Lower leg skin (tissue), 4 donors: ENCODE measurements at places on chromosomes 12 and 14.

- DNase-seq = no peak
Observed at GRCh38 chr12:109927622-109928021, 27.5 kb downstream of the TCHP start.

DNA sequence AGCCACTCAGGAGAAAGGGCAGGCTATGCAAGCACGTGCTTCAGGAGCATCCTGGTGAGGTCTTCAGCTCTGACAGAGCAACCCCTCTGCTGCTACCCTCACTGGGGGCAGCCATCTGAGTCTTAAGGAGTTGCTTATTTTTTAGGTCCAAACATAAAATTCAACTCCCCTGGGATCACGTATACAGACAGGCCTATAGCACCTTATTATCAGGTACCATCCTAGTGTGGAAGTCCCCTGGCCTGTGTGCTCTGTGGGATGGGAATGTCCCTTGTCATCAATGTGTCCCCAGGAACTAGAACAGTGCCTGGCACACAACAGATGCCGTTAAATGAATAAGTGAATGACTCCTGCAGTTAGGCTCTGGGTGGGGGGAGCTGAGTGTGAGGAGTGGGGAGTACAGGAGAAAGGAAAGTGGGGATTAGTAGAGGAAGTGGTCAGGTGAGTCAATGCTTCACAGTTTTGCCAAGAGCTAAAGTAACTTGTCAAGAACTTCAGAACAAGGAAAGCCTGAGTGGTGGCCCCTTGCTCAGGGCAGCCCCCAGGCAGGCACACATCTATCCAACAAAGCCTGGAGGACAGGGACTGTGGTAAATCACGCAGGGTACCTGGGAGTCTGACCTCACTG lies 33.5 kb downstream of the DAD1 start:
- DNase-seq = no peak

DNA sequence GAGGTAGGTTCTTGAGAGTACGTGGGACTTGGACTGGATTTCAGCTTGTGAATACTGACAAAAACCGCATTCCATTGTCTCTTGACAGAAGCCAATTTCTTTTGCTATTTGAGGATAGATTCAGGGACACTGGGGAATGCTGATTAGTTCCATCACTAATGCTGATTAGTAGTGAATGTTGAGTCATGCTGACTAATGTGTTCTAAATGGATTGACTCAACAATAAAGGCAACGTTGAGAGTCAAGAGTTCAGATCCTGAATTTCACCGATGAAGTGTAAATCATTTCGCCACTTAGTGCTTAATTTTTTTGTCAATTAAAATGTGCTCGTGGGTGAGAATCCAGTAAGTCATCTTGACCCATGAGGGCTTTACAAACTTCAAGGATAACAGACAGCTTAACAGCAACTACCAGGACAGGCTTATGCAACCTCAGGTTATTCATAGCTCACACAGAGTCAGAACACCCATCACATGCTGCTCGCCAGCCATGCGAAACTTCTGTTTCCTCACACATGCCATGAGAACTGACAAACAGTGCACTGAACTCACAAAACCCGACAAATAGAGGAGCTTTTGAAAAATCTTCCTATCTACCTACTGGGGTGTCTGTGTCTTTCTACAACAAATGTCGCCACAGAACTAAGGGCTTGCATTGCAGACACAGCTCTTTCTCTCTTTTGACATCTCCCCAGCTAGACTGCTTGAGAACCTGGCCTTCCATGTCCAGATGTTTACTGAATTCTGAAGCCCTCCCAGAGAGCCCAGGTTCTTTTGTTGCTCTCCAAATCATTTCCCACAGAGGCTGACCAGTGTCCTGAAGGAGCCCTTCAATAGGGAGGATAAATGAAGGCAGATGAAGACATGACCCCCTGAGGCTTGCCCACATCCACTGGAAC lies 316.4 kb downstream of the ZFP36L1 start:
- peak; percentile 89 for DNase-seq

DNA sequence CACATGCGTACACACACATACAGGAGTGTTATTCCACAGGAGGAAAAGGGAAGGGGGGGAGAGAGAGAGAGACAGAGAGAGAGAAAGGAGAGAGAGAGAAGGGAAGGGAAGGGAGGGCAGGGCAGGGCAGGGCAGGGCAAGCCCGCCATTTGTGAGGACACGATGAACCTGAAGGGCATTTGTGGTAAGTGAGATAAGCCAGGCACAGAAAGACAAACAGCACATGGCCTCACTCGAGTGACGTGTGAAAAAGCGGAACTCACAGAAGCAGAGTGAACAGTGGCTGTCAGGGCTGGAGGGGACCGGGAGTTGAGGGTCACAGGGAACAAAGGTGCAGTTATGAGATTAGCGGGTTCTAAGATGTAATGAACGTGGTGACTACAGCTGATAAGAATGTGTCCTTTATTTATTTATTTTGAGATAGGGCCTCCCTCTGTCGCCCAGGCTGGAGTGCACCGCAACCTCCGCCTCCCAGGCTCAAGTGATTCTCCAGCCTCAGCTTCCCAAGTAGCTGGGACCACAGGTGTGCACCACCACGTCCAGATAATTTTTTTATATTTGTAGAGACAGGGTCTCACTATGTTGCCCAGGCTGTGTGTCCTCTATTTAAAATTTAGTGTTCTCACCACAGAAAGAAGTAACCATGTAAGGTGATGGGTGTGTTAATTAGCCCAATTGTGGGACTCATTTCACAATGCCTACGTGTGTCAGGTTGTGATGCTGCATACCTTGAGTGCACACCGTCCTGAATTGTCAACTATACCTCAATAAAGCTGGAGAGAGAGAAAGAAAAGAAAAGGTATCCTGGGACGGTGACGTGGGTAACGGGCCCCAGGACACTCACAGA lies 18.7 kb upstream of the FBRSL1 start:
- no peak for DNase-seq

DNA sequence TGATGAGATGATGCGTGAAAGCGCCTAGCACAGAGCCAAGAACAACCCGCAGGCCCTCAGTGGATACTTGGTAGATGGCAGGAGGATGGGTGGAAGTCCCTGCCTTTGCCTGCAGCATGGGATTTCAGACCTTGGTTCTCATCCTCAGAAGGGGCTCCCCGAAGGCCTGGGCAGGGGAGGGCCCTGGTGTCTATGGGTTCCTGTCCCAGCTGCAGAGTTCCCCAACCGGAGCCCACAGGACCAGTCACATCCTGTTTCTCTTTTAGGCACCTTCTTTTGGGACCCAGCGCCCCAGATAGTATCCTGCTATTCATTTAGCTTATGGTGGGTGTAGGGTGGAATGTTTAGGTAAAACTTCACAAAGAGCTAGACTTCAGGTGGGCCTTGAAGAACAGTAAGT lies 55.5 kb downstream of the CALM1 start:
- no peak for DNase-seq

DNA sequence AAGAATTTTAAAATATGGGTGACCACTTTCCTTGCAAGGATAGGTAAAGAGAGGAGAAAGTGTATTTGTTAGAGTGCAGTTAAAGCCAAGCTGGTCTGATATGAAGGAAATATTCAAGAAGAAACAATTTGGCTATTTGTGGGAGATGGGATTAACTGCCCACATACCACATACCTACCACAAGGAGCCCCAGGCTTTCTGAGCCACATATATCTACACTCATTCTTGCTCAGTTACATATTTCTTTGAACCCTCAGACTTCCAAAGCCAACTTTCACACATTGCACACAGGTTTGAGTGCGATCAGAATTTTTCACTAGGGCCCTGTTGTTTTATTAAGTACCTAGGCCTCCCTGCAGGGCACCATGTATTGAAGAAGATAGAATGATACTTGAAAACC lies 330.2 kb downstream of the ZFP36L1 start:
- DNase-seq = no peak

DNA sequence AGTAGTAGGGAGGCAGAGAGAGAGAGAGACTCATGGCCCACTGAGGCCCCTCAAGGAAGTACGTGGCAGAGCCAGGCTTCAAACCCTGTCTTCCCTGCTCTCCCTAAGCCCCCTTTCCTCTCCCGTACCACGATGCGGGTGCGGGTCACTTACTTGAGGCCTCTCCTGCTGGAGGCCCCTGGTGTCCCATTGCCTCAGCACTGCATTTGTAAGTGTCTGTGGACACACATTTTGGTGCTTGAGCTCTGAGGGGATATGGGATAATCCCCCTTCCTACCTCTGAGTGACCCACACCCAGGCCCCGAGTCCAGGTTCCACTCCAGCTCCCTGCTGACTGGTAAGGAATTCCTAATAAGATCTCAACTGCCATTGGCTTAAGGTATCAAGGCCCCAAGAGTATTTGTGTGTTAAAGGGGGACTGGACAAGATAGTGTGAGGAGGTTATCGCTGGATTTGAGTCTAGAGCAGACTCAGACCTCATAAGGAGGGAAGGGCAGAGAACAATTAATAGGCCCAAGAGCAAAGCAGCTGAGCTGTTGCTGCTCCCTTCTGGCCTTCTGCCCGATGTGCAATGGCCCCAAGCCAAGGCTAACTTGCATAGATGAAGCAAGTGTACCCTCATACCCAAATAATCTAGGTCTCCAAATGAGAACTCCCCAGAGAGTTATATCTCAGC lies 71.9 kb downstream of the CRACR2A start:
- no peak for DNase-seq

- no peak for DNase-seq
Observed at GRCh38 chr12:64609536-64610078, 688 bp upstream of the RASSF3 start.

DNA sequence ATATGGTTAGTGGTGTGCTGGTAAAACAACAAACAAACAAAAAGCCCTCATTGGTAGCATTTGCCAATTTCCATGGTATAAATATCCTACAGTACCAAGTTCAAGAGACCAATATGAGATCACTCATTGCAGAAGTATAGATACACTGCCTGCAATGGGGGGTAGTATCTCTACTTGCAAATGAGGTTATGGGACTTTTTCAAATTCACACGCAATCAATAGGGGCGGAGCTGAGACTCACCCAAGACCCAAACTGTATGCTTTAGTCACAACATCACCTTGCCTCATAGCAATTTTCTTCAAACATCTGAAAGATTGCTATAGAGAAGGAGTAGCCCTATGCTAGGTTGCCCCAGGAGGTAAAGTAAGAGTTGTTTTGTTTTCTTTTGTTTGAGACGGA lies 93.7 kb downstream of the VCPKMT start:
- DNase-seq = no peak

DNA sequence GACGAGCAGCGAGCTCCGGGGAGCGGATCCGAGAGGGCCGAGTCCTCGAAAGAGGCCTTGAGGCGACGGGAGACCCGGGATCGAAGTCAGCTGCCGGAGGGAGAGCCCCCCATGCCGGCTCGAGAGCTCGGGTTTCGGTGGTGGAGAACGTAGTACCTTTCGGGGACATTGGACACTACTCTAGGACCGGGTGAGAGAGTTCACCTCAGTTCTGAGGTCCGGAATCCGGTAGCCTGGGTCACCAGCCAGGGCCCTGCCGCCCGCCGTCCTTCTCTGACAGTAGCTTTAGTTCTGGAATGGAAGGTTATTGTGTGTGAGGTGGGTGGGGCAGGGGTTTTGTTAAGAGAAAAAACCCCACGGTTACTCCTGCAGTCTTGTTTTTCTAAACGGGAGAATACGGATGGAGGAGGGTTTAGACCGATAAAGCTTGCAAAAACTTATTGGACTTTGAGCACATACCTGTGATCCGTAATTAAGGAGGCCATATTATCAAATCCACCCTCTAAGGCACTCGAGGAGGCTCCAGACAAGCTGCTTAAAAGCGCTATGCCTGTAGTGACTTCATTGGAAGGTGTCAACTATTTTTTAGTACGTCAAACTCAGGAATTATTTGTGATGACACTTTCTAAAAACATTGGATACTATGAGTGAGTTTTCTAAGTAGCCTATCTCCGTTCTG lies 765 bp downstream of the SCYL2 start:
- DNase-seq = peak; percentile 19

DNA sequence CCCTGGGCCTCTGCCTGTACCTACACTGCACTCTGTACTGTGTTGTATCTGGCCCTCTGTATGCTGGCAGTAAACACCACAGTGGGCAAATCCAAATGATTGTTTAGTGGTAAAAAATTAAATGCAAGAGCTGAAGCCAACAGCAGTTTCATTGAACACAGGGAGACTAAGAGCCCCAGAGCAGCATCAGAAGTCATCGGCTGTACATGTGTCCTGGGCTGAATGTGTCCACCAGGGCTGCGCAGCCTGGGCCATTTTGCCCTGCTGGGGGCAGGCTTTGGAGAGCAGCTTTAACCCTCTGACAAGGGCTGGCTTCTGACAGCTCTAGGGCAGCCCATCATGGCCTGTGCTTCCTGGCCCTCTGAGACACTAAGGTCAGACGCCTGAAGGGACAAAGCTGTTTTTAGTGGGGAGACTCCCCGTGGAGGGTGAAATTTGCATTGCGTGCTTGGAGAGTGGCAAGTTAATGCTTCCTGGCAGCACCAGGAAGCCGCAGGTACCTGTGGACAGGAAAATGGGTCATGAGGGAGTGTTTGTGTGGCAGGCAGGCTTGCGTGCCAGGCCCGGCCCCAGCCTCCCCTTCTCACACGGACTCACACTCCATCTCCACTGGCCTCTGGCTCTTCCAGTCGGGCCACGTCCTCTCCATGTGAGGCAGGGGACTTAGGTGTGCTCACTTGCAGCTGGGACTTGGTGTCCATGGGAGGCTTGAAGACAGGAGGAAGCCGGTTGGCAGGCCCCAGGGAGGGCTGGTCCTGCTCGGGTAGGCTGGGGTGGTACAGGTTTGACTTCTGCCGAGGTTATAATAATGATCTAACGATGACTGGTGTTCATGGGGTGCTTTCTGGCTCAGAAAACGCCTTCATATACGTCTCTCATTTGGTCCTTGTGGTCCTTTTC lies 150.1 kb downstream of the TSPAN9 start:
- no peak for DNase-seq

GRCh38 chr12:65728848-65729793 lies 95.2 kb upstream of the HMGA2 start:
- no peak for DNase-seq

- no peak for DNase-seq
Observed at GRCh38 chr12:131402781-131403396, 308.0 kb upstream of the SFSWAP start.

GRCh38 chr14:94024549-94024948 lies 1.6 kb upstream of the OTUB2 start:
- no peak for DNase-seq

DNA sequence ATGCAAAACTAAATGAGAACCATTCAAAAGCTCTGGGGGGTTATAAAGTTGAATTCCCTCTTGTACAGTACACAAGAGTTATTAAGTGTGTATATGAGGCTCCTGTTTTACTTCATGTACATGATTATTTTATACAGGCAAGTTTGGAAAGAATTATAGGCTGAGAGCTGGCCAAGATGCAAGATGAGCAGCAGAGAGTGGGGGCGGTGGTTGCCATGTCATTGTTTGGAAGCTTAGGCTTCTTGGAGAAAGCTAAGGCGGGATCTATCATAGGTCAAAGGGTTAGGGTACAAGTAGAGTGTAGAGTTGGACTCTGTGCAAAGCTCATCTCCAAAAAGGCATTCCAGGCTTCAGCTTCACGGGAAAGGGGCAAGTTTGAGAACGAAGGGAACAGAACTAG lies 297.1 kb upstream of the TBX3 start:
- DNase-seq = no peak

DNA sequence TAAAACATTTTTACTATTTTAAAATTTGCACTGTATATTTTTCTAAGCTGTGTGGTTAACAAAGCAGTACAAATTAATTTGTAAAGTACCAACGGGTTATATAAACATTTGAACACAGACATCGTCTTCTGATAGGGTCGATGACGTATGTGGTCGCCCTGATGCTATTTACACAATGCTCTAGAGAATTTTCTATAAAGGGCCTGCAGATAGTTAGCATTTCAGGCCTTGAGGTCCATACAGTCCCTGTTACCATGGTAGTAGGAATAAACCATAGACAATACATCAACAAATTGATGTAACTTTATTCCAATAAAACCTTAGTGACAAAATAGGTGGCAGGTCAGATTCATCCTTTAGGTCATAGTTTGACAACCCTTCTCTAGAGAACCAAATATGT lies 25.7 kb upstream of the PDZRN4 start:
- no peak for DNase-seq
